ENCODE measurements at places on chromosomes 4 and X. TPM values are rescaled to one million over a fixed set of nuclear protein-coding genes. Genes with fewer than 3 reads are reported as not detected.

GRCh38 chr4:34633241-34633640 lies 1611.1 kb downstream of the ARAP2 start:
- no peak for DNase-seq

GRCh38 chr4:186693159-186693815 lies 30.4 kb downstream of the FAT1 start:
- DNase-seq = no peak

DNA sequence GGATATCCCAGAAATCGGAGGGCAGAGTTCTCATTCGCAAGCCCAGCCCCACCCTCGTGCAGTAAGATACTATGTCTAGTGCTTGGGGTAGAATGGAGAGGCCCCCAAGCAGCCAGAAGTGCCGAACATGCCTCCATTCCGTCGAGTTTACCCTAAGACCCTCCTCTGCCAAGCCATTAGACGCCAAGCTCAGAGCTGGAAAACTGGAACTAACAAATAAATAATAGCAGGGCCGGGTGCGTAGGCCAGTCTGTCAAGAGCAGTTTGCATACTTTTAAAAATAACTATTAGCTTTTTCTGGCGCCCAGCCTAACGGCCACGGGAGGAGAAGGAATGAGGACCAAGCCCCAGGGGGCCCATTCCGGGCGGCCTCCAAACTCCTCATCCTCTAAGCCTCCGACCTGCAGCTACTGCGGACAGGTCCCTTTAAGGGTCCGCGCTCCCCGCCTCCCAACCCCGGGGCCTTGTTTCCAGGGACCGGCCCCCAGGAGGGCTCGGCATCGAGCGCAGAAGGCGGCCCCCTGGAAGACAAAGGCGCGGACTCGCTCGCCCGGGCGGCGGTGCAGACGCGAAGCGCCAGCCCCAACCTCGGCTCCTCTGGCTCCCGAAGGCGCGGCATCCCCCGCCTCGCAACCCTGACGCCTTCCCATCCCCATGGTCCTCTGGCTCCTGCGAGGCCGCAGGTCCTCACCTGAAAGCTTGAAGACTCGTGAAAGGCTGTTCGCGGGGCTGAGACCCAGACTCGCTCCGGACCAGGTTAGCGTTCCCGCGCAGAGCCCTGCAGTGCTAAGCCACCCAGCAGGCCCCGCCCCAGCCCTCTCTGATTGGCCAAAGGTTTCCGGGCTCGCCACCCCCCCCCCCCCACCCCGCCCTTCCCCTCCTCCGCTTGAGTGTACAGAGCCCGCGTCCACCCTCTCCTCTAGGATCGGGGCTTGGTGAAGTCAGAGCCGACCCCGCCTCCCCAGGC lies at the start of gene TMSB15A:
TSS of gene TMSB15A (minus strand) at position 765 of the 967 bp plus-strand sequence.
- DNase-seq = no peak

DNA sequence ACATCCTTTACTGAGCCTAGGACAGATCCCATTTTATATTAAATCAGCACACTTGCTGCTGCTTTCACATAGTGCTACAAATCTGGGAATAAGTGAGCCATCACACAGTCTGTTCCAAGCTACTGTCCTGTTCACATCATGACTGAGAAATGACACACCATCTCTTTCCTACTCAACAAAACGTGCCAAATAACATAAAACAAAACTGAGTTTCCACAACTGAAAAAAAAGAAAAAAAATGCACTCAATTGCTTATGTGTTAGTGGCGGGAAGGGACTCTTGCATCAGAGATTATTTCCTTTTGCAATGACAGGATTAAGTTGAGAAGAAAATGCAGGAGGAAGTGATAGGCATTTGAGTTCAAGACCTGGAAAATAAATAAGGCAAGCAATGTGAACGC lies 109.0 kb downstream of the SHROOM4 start:
- DNase-seq = no peak

DNA sequence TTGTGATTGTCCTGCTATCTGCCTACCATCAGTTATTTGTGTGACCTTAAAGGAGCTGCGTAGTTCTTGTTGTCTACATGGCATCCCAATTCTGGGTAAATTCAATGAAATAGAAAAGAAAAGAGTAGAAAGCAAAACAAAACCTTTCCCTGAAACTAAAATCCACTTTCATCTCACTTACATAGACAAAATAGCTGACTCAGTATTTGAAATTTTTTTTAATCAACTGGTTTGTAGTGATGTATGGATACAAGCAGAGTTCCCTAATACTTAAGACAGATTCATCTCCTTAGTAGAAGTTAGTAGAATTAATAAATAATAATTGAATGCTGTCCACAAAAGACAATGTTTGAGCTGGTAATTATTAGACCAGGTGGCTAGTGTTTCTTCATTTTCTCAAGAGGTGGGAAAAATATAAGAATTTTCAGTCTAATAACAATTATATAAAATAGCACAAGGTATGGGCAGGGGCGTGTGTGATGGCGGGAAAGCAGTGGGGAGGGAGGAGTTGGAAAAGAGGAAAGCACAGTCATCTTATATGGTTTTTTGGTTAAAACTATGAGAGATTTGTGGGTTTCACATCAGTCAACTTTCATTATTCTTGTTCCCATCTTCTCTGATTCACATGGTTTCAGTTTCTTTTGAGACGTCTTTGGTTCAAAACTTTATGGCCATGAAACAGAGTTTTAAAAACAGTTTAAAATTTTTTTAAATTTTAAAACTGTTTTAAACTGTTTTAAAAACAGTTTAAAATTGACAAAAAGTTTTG lies 275.2 kb downstream of the SPRY1 start:
- DNase-seq = no peak

- DNase-seq = peak; percentile 66
These were observed 49.5 kb downstream of the PHEX start for GRCh38 chrX:22081475-22082092.

DNA sequence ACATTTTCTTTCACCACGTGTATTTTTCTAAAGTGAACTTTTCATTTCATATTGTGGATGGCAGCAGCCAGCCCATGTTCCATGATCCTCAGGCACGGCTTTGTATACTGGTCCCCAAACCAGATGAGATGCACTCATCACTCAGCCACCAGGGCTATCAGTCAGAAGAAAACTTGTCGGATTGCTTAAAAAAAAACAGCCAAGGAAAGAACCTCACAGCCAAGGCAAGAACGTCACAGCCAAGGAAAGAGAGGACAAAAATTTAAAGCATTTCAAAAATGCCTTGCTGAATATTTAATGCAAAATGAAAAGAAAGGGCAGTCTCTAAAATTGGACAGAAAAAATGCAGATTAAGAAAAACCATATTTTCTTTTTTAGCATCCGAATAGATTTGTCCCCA lies 333.3 kb downstream of the PDGFC start:
- no peak for DNase-seq

DNA sequence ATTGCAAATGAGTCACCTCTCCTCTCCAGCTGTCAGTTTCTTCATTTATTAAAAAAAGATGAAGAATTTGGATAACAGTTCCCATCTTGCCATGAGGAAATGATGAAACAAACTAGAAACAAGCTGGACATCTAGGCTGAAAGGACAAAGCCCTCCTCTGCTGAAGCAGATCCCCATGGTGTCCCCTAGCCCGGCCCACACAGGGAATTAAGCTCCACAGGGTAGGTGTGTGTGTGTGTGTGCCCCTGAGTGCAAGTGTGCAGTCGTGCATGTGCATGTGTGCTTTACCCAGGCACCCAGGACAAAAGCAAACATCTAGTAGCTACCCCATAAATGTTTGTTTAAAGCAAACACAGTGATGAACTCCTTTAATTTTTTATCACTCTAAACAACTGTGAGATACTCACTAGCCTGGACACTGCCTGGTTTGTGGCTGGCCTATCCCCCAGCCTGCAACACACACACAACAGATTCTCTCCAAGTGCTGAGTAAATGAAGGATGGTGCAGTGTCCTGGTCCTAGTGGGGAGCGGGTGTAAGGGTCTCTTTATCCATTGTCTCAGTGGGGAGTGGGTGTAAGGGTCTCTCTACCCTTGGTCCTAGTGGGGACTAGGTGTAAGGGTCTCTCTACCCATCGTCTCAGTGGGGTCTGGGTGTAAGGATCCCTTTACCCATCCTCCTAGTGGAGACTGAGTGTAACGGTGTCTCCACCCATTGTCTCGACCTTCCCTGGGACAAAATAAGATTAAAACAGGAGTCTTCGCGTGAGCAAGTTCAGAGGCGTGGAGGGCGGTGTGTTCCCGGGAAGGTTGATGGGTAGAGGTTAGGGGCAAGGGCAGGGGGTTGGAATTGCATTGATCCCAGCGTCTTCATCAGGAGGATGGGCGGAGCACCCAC lies 688 bp upstream of the EVC start:
- DNase-seq = no peak

GRCh38 chrX:53241558-53241957 lies 16.6 kb upstream of the KDM5C start:
- no peak for DNase-seq

The NAP1L2 gene
- 15.8 TPM for total RNA-seq

The NPY2R gene
- total RNA-seq = 0.41 TPM

The STBD1 gene
- total RNA-seq = 1.7 TPM

The TEX13B gene
- not detected for total RNA-seq
